ENCODE measurements at places on chromosomes 4 and X.

DNA sequence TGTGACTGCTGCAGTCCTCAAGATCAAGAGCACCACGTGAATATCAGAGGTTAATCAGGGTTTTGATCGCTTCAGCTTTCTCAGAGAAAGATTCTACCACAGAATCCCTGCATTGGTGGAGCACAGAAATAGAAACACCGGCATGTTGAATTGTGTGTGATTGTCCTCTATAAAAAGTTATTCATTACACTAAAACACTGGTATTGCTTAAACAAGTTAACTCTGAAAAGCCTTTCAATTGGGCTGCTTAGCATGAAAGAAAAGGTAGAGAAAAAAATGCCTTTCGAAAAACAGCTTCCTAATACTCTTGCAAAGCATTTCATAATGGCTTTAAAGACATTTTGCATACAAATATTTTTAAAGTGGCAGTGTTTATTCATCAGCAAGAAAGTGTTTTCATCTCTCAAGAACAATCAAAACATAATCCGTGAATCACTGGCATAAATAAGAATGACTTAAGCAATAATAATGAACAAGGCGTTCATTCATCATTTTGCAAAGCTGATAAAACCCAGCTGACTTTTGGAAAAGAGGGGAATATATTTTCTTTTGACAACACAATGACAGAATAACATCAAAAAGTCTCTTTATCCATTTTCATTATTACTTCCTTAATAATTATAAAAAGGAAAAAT lies 61.1 kb downstream of the HELT start:
- no peak for DNase-seq

DNA sequence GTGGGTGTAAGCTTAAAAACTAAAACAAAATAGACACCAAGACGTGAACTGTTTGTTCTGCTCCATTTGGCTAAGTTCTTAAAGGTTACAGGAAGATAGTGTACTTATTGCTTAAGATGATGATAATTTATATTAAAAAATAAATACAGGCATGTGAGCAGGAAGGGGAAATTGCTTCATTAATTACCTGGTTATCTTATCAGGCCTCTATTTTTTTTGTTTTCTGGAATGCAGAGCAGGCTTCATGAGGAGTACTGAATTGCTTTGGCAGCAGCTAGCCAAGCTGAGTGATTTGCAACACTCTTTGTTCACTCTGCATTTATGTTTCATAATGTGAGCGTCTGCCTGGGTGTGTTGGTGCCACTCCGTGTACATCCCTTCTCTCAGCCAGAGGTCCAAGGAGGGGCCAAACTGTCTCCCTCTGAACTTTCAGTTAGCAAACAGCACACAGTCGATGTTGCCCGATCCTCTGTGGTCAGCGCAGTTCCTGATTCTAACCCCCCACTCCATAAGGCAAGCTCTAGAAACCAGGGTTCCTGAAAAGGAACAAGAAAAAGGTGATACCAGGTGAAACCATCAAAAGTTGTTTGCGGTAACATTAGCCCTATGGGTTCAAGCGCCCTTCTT lies 348.2 kb downstream of the SPRY1 start:
- no peak for DNase-seq

DNA sequence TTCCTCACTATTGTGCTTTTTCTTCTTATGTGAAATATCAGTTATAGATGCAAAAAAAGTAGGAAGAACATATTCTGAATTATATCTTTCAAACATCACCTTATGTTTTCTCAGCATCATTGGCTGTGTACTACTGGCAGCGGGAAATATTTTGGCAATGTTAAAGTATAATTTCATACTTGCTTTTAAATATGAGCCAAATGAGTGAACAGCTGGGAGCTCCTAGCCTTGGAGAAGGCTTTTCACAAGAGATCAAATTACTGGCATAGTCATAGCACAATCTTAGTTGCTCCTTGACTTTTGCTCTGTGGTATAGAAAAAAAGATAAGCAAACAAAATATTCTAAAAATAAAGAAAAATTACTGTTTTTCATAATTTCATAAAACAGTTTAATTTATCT lies 1575.8 kb upstream of the PABPC4L start:
- no peak for DNase-seq

DNA sequence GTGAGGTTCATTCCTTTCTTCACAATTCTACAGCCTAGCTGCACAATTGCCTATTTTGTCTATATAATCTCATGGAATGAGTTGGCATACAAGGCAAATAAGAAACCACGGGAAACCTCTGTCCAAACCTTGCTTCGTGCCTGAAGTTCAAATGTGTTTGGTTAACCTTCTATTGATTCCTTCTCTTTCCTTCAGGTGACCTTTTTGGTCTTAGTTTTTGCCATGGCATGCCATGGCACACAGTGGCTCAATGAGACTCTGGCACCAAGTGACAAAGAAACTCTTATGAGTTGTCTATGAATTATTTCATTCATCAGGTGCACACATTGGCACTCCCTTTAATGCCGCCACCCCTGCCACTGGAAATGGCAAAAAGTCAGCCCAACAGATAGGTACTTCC lies 101.8 kb downstream of the PPARGC1A start:
- no peak for DNase-seq

GRCh38 chr4:47915378-47915777 lies 995 bp upstream of the NFXL1 start:
- no peak for DNase-seq

DNA sequence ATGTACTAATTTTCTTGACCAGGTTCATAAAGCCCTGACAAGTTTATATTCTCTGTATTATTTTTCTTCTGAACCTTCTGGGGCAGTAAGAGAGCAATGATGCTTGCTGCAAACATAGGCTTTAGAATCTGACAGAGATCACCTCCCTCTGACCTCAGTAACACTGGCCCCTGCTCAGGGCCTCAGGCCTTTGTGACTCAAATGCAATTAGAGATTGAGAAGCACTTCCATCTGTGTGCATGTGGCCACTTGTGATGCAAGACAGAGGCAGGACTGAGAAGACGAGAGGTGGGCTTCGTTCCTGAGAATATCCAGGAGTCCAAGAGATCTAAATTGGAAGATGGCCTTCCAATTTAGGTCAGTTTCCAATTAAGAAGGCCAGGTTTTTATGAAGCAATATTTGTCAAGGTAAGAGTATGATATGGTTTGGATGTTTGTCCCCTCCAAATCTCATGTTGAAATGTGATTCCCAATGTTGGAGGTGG lies 82.8 kb upstream of the VEGFC start:
- DNase-seq: peak; percentile 47
